ENCODE measurements at places on chromosomes 1 and 21.

DNA sequence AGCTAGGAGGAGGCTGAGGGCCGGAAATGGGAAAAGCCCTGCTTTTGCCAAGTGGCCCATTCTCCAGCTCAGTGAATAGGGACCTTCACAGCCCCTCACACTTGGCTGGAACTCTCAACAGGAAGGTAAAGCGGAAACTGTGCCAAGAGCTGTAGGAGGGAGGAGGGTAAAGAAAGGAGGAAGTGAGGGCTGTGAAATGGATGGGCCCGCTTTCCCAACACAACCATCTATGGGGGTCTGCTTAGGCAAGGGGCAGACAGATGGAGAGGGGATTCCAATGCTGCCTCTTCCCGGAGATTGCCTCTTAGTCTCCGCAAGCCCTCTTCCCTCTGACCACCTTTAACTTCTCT, 5.2 kb downstream of the INKA2 start:
- H3K27me3 ChIP-seq: peaks cover 8% of the 10 kb centered on the region
- no peaks in the 10 kb centered on the region for H3K36me3 ChIP-seq
- DNase-seq: no peak

GRCh38 chr1:212496682-212497081, 64.0 kb downstream of the NENF start:
- DNase-seq: no peak
- no peaks in the 10 kb centered on the region for H3K4me1 ChIP-seq
- H3K27ac ChIP-seq: no peak overlapping the region
- no peaks in the 10 kb centered on the region for H3K36me3 ChIP-seq

GRCh38 chr1:2385606-2386280, 5.6 kb downstream of the MORN1 start:
- no peak overlapping the region for H3K27ac ChIP-seq
- peaks cover 14% of the 10 kb centered on the region for H3K36me3 ChIP-seq
- DNase-seq: no peak
- peaks cover 17% of the 10 kb centered on the region for H3K4me1 ChIP-seq

DNA sequence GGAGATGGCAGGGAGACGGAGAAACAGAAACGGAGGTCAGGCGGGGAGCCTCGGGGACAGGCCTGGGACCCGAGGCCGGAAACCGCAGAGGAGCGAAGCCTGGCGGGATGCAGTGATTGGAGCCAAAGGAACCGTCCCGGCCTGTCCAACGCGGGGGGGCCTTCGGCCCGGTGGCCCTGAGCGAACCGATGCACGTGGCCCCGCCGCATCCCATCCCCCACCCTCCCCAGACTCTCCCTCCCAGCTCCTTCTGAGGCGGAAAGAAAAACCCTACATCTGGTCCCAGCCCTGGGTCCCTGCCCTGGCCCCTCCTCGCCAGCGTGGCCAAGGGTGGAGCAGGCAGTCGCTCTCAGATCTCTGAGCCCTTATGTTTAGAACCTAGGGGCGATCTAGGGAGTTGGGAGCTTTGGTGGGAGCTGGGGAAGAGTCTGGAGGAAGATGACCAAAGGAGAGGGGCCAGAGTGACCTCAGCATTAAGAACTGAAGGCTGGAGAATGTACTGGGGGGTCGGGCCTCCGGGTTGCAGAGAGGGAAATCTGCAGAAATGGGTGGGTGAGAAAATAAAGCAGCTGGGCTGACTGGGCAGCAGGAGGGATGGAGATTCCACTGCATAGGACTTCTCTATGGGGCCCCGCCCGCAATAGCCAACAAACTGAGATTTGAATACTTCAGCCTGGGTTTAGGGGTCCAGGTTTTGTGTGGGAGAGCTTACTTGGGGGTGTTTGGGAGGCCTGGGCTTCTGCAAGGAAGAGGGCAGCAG, 1.5 kb upstream of the CRABP2 start:
- DNase-seq: no peak
- H3K36me3 ChIP-seq: no peaks in the 10 kb centered on the region
- peaks cover 44% of the 10 kb centered on the region for H3K4me1 ChIP-seq
- H3K27ac ChIP-seq: peak overlapping the region; percentile 50
- H3K4me3 ChIP-seq: peak overlapping the region; percentile 36

GRCh38 chr1:61973100-61973837, 221.4 kb upstream of the L1TD1 start:
- H3K27ac ChIP-seq: no peak overlapping the region
- DNase-seq: no peak
- H3K4me3 ChIP-seq: no peak overlapping the region
- H3K27me3 ChIP-seq: no peaks in the 10 kb centered on the region
- no peaks in the 10 kb centered on the region for H3K4me1 ChIP-seq

- H3K4me1 ChIP-seq: peaks cover 7% of the 10 kb centered on the region
- H3K4me3 ChIP-seq: no peak overlapping the region
- DNase-seq: no peak
- H3K36me3 ChIP-seq: peaks cover 9% of the 10 kb centered on the region
- no peaks in the 10 kb centered on the region for H3K27me3 ChIP-seq
Measured at GRCh38 chr1:155941845-155942531, 550 bp downstream of the RXFP4 start.
